Activated T-cell treated with anti-CD3 and anti-CD28 coated beads, Interleukin-2, amount 50 U/mL, for 72 hours (primary cell): ENCODE measurements at places on chromosomes 4 and X.

- DNase-seq = no peak
These were observed 623.6 kb upstream of the TENM3 start for GRCh38 chr4:181619651-181620050.

GRCh38 chrX:38216642-38217041 lies 4.0 kb downstream of the SRPX start:
- no peak for DNase-seq

- no peak for DNase-seq
These were observed 181.2 kb upstream of the PPP3CA start for GRCh38 chr4:101528526-101528925.

DNA sequence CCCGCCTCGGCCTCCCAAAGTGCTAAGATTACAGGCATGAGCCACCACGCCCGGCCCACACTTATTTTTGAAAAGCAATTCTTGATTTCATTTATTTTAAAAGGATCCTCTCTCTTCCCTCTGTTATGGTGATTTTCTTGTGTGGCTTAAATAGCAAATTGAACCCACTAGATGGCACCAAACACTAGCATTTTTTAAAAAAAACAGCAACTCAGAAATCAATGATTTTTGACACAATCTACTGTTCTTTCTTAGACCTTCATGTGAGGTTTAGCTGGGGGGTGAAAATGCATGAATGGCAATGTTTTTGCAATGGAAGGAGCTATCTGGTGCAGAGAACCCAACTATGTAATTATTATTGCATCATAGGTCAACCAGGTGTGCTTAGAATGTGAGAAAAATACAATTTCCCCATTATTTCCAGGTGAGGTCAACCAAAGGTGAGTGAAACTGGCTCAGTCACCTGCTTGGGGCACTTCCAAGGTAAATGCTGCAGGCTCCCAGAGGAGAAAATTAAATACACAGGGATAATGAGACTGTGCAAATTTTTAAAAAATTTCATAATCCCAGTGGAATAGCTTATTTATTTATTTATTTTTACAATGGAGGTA lies 226.7 kb upstream of the PRKX start:
- DNase-seq = no peak

- no peak for DNase-seq
These were observed 29.7 kb downstream of the BMX start for GRCh38 chrX:15530318-15530717.

DNA sequence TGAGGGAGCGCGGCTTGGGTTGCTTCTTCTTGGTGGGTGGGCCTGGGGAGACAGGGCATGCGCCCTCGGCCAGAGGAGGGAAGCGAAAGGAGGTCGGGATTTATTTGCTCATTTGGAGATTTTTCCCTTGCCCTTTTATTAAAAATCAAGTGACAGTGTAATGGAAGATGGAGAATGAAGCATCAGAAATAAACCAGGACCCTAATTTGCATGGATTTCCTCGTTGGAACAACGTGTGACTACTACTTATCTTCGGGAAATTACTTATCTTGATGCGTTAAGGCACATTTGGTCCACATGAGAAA lies 709 bp upstream of the CLOCK start:
- no peak for DNase-seq

GRCh38 chr4:184268584-184269160 lies 51.0 kb upstream of the ENPP6 start:
- no peak for DNase-seq
